ENCODE measurements at places on chromosomes 5 and 9.

DNA sequence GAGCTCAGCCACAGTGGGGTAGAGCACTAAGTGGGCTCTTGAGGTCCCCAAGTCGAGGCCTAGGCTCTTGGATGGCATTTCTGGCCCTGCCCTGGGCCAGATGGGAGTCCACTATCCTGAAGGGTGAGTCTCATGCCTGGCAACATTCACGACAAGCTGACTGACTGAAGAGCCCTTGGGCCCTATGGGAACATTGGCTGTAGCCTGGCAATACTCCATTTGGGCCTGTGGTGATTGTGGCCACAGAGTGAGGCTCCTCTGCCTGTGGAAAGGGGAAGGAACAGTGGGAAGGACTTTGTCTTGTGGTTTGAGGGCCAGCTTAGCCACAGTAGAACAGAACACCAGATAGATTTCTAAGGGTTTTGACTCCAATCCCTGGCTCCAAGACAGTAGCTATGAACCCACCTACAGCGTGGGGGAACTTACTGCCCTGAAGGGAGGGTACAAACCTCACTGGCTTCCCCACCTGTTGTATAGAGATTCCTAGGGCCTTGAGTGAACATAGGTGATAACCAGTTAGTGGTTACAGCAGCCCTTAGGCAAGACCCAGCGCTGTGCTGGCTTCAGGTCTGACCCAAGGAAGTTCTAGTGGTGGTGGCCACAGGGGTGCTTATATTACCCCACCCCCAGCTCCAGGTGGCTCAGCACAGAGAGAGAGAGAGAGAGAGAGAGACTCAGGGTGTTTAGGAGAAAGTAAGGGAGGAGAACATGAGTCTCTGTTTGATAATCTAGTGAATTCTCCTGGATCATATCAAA is 72.4 kb downstream of the KIAA0825 start:
- no peak for ATAC-seq

- no peak for ATAC-seq
These were observed 25.5 kb downstream of the GOLM1 start for GRCh38 chr9:86073839-86074238.

DNA sequence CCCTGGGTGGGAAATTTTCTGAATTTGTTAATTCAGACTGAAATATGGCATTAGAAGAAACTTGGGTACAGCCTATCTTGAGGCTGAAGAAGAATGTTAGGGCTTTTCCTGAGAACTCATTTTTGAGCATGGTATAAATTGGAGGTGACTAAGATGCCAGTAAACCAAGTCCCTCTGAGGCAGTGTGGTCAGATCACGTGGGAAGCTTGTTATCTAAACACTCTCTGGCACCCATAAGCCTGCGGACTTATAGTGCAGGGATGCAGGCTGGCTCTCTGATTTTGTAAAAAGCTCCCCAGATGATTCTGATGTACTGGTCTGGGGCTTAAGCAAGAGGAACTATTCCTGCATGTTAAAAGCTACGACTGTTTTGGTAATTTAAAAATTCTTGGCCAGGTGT is 34.3 kb downstream of the MTMR12 start:
- no peak for ATAC-seq

DNA sequence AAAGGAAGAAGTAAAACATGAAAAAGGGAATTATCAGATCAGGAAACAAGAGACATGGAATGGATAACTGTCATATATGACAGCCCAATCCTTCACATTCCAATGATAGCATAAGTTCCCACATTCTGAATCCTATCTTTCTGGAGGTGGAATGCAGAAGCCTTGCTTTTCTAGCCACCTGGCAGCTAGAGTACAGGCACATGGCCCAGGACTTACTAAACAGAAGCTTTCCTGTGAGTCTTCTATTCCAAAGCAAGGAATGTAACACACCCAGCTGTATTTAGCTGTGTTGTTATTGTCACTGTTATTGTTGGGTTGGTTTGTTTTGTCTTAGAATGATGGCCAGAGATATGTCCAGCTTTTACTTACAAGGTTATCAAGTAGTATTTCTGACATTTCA is 780.5 kb upstream of the ZNF608 start:
- no peak for ATAC-seq

Measured in motor neuron (in vitro differentiated cells).